ENCODE measurements at places on chromosomes 5 and 9.

DNA sequence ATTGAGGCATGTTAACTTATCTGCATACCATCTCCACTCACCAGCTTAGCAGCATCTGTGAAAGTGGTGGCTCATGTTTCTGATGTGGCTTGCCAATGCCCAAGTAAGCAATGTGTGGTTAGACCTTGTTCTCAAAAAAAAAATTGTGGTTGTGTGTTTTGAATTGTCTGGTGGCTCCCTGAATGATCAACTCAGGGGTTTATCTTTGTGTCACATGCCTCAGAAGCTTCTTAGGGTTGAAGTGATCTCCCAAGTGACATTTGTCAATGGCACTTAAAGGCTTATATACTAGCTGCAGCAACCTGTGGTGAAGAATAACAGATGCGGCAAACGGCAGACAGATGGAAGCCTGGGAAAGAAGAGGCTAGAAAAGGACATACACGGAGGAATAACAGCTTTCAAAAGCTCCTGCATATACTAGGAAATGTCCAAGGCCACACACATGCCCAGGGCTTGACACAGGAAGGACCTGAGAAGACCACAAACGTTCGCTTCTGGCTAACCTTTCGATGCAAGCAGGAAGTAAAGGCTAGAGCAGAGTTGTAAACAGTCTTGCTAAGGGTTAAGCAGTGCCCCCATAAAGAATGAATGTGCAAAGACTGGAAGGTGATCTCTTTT lies 42.2 kb upstream of the FSD1L start:
- DNase-seq = peak; percentile 88

DNA sequence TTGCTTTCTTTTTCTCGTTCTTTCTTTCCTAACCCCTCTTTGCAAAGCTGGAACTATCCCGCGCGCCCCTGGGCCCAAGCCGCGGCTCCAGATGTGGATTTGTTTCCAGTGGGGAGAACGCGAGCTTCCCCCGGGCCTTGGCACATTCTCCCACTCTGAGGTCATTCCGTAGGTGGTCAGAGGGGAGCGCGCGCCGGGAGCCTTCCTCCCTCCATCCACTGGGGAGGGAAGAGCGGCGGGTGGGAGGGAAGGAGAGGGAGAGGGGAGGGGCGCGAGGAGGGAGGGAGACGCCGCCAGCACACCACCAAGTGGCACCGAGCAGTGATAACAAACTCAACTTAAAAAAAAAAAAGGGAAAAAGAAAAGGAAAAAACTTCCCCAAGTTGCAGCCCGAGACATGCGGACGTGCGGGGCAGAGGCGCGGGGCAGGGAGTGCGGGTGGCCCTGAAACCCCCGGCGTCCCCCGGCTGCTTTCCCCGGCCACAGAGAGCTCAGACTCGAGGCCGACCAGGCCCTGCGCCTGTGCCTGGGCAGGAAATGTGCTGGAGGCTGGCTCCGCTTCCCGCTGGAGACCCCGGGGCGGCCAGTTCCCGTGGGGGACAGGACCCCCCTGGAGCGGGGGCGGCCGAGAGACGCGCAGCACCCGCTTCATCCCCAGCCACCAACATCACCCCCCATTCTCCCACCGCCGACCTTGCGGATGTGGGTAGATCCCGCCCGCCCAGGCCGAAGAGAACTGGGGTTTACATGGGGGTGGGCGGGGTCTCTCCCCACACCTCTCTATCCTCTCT lies 3.1 kb downstream of the IER5L start:
- DNase-seq = peak; percentile 21

DNA sequence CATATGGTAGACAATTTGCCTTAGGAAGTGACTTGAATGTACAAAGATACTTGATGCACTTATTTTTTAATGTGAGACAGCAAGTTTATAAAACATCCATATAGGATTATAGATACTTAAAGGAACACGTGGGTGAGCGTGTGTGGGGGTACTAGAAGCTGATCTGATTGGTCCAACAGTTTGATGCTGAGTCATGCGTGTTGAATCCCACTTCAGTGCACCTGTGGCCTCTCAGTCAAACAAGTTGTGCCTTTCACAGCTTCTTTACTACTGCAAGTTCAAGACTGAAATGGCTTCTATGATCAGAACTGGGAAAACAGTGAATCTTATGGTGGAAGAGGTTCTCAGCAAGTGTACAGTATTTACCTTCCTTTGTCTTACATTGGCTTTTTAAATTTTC lies 98.9 kb downstream of the MAP1B start:
- DNase-seq = no peak

- DNase-seq = no peak
These were observed 19.2 kb downstream of the OBP2B start for GRCh38 chr9:133189826-133190225.

DNA sequence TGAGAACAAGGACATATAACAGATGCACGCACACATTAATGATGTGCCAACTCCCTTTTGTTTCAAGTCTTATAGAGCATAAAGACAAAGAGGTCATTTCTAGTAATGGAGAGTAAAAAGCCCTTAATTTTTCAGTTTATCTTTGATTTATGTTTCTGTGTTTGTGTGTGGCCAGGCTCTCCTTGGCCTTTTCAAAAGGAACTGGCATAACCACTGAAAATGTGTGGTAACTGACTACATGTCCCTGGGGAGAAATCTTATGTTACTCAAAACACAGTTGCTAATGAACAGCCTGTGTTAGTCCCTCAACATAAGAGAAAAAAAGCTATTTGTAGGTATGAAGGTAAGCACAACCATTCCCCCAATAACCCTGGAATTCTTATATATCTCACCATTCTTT lies 47.6 kb upstream of the SHOC1 start:
- DNase-seq = no peak

DNA sequence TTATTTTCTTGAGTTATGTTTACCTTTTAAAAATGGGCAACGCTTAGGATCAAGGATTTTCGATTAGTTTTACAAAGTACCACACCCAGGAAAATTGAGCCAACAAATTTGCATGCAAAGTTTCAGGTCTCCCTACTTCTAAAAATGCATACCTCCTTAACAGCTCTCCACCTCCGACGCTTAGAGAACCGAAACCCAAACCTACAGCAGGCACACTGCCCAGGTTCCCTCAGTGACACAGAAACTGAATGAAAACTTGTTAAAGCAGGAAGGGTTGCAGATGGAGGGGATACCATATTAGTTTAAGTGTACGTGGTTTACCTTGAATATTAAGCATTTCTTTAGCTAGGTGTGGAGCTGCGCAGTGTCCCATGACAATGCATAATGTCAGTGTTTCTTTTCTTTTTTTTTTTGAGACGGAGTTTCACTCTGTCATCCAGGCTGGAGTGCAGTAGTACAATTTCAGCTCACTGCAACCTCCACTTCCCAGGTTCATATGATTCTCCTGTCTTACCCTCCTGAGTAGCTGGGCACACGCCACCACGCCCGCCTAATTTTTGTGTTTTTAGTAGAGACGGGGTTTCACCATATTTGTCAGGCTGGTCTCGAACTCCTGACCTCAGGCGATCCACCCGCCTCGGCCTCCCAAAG lies 1.6 kb upstream of the SUB1 start:
- DNase-seq = peak; percentile 64

- DNase-seq = no peak
These were observed 371.2 kb downstream of the CDH18 start for GRCh38 chr5:19616701-19617215.

DNA sequence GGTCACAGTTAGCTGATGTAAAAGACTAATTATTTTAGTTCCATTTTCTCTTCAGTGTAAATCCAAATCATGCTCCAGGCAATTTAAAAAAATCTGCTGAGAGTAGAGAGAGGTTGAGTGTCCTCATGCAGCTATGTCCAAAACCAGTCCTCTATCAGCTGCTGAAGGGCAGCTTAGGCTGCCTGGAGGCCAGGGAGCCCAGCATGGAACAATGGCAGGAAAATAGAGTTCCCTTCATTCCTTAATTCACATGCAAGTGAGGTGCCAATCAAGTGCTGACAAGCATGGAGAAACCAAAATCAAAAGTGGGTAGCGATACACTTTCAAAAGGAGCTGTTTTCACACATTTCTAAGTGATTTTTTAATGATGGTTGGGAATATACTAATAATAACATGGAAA lies 78.3 kb upstream of the POU5F2 start:
- no peak for DNase-seq

GRCh38 chr5:77881528-77881927 lies 105.4 kb upstream of the TBCA start:
- DNase-seq = no peak

DNA sequence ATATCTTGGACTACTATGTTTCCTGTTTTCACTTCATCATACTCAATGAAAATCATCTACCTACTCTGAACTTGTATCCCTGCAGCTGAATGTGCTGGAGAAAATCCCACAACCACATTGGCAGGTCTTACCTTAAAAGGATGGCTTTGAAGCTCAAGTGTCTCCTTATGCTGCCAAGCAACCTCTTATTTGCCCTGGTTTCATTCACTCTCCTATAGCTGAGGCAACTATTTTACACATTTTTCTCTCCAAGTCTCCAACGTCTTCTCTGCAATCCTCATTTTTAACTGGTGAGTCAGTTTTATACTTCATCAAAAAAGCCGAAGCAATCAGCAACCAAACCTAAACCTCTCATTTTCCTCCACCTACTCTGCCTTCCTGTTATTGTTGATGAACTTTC lies 49.7 kb downstream of the POU4F3 start:
- no peak for DNase-seq

- no peak for DNase-seq
These were observed 153.9 kb downstream of the CDH9 start for GRCh38 chr5:26884481-26884880.

- no peak for DNase-seq
These were observed 45.6 kb upstream of the SLC25A51 start for GRCh38 chr9:37949576-37949975.

- peak; percentile 22 for DNase-seq
These were observed 561 bp downstream of the DAPK1 start for GRCh38 chr9:87498046-87498810.

DNA sequence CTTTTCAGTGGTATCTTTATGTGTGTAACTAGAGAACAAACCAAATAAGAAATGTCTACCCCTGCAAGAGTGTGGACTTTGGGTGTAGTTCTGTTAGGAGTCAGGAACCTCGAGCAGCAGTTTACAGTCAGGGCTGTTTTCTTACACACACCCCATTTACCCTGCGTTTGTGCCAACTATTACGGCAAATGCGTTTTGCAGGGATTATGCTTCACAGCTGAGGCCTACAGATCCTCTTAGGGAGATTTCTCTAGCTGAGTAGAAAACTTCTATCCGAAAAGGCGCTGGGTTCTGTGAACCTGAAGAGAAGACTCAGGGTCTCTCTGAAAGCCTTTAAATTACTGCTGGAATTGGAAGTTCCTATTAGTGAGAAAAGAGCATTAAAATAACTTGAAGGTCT lies 51.4 kb downstream of the ACER2 start:
- DNase-seq = no peak

DNA sequence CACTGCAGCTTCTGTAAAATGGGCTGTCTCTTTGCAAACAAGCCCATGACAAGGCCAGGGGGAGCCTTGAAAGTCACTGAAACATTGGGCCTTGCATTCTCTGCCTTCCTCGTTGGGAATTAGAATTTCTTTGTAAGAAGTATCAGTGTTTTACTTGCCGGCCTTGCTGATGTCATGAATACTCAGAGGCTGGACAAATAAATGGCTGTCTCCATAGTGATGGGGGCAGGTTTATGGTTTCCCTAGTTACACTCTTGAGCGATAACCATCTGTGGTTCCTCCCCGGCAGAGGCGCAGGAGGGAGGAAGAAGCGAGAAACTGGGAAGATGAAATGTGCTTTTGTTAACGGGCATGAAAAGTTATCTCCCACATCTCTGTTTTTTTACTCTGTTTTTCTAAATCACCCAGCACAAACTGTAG lies 272.7 kb upstream of the PANK3 start:
- DNase-seq = peak; percentile 73

DNA sequence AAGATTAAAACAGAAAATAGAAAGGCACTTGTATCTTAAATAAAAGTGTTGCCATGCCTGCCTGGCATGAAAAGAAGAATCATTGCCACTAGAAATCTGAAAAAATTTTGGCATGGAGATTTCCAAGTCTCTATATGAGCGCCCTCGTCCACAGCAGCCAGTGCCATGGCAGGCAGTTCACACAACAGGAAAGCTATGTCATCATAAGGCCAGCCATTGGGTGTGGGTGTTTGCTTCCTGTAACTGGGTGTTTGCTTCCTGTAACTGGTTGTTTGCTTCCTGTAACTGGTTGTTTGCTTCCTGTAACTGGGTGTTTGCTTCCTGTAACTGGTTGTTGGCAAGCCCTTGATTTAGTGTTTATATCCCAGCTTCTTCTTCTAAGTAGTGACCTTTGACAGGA lies 446.7 kb downstream of the IRX1 start:
- peak; percentile 32 for DNase-seq

GRCh38 chr9:73229543-73229942 lies 77.9 kb downstream of the ANXA1 start:
- peak; percentile 25 for DNase-seq

DNA sequence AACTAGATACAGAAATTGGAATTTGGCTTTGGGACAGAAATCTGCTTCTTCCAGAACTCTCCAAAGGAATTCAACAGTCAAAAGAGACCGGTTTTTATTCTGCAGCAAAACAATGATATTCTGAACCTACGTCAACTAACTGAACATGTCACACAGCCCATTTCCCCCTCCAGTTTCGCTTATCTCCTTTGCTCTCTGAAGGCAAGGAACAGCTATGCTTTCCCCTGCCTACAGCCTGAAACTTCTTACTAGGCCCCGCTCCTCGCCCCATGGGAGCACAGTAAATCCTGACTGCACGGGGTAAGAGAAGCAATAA lies 488 bp downstream of the SKIC3 start:
- no peak for DNase-seq

- no peak for DNase-seq
These were observed 32.7 kb upstream of the STARD4 start for GRCh38 chr5:111545031-111545430.

DNA sequence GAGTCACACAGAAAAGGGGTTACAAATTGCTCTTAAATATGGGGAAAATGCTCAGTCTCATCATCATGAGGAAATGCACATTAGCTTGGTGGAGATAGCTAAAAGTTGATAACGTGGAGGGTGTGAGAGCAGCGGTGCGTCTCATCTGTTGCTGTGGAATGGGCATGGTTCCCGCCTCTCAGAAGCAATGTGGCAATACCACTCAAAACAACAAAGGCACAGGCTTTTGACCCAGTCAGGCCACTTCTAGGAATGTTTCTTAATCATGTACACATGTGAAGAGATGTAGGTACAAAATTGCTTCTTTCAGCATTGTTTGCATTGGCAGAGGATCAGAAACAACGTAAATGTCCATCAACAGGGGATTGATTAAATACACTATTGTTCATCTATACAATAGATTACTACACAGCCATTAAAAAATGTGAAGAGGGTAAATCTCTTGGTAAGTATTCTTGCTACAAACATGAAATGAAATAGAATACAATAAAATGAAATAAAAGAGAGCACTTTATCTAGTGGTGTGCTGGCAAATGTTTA lies 212.6 kb upstream of the MSX2 start:
- no peak for DNase-seq

DNA sequence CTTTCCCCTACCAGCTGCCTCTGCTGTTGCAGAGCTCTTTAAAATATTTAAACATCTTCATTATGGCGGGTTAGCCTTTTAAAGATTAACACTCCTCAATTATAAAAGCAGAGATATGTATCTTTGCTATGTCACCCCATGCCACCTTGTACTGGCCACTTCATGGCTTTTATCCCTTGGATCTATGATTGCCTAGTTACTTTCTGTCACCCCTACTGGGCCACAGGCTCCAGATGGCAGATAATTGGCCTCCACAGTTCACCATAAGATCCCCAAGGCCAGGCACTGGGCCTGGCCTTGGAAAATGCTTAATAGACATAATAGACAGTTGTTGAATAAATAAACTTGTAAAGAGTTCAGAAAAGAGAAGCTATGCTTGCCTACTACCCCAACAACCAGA lies 142.0 kb upstream of the SHB start:
- DNase-seq = no peak
